Activated T-cell treated with anti-CD3 and anti-CD28 coated beads, Interleukin-2, amount 50 U/mL, for 48 hours (primary cell): ENCODE measurements at places on chromosomes 6 and 20.

DNA sequence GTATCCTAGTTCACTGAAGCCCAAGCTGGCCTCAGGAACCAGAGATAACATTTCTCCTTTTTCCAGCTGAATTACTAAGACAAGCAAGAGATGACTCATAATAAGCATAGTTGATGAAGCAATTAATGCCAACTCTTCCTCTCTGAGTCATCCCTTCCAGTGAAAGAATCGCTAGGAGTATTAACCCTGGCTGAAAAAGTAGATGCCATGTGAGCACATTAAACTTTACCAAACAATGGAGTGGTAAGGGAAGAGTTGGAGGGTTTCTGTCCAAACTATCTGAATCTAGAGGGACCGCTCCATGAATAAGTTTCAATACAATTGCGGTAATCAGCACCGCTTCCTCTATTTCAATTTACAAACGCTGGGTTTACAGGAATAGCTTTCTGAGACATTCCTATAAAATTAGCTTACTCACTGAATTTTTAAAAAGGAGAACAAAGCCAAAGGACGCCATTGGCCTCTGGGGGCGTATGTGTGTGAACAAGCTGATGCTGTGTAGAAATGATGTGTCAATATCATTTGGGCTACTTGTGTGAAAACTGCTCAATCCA is 48.3 kb downstream of the ATXN1 start:
- DNase-seq = no peak

GRCh38 chr20:19964289-19965265 is 52.6 kb upstream of the NAA20 start:
- DNase-seq = no peak

- DNase-seq = no peak
Measured at GRCh38 chr6:159866286-159867247, 24.2 kb upstream of the MAS1 start.

GRCh38 chr6:6918216-6918983 is 189.4 kb upstream of the RREB1 start:
- peak; percentile 84 for DNase-seq

DNA sequence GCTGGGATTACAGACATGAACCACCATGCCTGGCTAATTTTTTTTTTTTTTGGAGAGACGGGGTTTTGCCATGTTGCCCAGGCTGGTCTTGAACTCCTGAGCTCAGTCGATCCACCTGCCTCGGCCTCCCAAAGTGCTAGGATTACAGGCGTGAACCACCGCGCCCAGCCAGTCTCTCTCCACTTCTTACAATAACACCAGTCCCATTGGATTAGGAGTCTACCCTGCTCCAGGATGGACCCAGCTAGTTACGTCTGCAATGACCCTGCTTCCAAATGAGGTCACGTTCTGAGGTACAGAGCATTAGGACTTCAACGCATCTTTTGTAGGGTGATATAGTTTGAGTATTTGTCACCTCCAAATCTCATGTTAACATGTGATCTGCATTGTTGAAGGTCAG is 146.9 kb upstream of the MYLIP start:
- DNase-seq = no peak

DNA sequence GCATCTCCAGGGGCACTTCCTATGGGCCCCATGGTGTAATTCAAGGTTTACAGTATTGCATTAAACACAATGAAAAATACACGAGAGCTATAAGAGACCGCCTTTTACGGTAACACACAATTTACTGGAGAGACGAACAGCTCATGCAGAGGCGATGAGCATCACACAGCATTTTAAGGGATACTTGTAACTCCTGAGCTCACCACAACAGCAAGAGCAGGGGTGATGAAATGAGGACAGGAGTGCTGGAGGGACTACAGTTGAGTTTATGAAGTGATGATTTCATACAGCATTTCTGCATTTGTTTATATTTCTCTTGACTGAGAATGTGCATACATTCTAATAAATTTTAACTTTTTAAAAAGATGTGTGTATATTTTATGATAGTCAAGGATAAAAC is 113.9 kb downstream of the WDR27 start:
- no peak for DNase-seq
